ENCODE measurements at places on chromosomes 16 and 17. TPM values are rescaled to one million over a fixed set of nuclear protein-coding genes. Genes with fewer than 3 reads are reported as not detected.

GSG1L2 gene
- not detected for polyA plus RNA-seq

NLRP1 gene
- 43.0 TPM for polyA plus RNA-seq

CNGB1 gene
- not detected for polyA plus RNA-seq

CCDC40 gene
- polyA plus RNA-seq: 12.7 TPM

TBC1D3G gene
- polyA plus RNA-seq: not detected

DNA sequence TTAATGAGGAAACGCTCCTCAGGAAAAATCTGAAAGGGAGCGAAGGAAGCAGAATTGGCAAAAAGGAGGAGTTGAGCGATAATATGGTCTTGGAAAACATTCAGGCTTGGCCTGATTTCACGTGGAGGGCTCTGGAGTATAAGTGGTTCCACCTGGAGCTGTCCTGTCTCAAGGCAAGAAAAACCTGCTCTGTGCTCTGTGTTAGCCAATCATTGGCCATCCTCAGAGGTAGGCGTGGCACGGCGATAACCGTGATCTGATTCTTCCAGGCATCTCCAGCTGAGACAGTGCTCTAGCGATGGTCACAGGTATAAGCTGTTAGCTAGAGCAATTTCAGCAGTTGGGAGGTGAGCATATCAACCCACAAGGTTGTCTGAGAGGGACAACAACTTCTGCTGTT is 450.5 kb upstream of the MAF start:
- DNase-seq: no peak

- DNase-seq: no peak
Observed at GRCh38 chr16:17590711-17591654, 120.2 kb upstream of the XYLT1 start.

GRCh38 chr17:82380860-82381702 is 9.5 kb downstream of the UTS2R start:
- DNase-seq: no peak

GRCh38 chr17:9389111-9389527 is 186.5 kb downstream of the STX8 start:
- no peak for DNase-seq

DNA sequence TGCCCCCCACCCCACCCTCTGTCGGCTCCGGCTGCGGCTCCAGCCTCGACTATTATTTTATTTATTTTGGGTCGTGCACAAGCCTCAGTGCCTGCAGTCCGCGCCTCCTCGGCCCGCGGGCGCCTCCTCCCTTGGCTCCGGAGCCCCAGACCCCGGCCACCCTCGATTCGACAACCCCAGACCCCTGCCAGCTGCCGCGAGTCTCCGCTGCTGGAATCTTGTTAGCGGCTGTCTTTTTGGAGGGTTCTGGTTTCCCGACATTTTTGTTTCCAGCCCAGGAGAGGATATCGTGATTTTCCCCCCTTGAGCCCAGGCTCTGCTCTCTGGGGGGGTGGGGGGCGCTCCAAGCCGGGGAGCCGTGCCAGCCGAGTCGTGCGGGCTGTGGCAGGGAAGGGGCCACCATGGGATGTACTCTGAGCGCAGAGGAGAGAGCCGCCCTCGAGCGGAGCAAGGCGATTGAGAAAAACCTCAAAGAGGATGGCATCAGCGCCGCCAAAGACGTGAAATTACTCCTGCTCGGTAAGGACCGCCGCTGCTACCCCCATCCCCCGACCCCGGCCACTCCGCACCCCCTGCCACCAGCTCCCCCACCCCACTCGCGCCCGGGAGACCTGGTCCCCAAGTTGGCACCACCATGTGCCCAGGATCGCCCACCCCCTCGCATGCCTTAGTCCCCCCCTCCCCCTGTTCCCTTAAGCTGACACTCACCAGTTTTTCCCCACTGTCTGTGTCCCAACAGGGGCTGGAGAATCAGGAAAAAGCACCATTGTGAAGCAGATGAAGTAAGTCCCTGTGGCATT is 746 bp downstream of the GNAO1 start:
- DNase-seq: no peak

- no peak for DNase-seq
Observed at GRCh38 chr16:14057878-14058382, 13.2 kb upstream of the MRTFB start.
